Stimulated activated CD8-positive, alpha-beta memory T cell treated with anti-CD3 and anti-CD28 coated beads, Interleukin-4, amount 100 ng/mL, for 1 hour (primary cell): ENCODE measurements at places on chromosomes 12 and 14.

DNA sequence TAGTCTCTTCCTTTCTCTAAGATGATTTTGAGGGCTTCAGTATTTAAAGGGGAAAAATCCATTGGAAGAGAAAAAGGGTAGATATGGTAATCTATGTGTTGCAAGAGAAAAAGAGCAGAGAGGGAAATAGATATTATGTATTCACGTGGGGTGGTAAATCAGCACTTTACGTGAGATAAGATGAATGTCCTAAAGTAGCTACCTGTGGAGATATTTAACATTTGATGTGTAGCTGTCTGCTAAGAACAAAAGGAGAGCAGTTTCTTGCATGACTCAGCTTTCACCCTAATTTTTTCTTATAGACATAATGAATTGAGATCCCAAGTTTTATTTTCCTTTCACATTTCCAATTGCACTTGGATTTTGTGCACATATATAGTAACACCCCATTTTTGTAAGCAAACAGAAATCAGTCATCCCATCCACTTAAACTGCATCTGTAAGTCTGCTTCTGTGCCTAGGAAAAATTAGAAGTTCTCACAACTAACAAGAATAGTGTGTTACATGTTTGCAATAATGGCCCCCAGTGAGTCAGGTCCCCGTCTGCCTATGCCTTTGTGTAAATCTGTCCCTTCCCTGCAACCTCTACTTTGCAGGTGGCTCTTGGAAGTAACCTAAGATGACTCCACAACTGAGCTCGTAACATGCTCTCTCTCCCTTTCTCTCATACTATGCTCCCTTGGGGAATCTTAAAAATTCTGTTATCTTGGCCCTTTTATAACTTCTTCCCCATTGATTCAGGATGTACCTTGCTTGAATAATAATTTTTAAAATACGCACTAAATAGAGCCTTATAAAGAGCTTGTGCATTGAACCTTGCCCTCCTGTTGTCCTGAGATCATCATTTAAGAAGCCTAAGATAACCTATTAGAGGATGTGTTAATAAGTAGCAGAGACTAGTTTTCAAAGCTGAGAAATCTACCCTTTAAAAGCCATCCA lies 3.7 kb downstream of the TMTC3 start:
- no peak for DNase-seq

DNA sequence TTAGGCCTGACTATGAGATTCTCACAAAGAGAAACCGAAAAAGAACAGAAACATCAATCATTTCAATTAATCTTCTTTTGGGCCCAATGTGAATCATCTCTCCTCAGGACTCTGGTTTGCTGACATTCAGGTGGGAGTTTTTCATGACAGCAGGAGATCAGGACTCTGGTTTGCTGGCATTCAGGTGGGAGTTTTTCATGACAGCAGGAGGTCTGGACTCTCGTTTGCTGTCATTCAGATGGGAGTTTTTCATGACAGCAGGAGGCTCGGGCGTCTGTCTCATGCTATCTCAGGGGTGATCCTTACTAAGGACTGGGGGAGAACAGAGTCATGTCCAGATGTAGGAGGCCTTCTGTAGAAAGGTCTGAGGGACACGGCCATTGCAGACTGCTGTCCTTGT lies 40.1 kb upstream of the PARP11 start:
- DNase-seq = no peak

DNA sequence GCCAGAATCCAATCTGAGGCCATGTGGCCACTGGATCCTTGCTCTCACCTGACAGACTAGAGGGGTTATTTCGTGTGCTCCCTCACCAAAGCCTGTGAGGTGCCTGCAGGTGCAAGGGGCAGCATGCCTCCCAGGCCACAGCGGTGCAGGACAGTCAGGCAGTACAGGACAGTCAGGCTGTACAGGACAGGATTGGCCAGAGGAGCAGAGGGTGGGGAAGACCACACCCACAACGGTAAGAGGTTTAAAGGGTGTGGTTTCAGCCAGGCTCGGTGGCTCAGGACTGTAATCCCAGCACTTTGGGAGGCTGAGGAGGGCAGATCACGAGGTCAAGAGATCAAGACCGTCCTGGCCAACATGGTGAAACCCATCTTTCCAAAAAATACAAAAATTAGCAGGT lies 3.1 kb upstream of the BRF1 start:
- DNase-seq = no peak

- no peak for DNase-seq
These were observed 849 bp upstream of the PLD4 start for GRCh38 chr14:104923640-104924420.

GRCh38 chr12:54019091-54019811 lies 9.0 kb upstream of the HOXC6 start:
- no peak for DNase-seq

DNA sequence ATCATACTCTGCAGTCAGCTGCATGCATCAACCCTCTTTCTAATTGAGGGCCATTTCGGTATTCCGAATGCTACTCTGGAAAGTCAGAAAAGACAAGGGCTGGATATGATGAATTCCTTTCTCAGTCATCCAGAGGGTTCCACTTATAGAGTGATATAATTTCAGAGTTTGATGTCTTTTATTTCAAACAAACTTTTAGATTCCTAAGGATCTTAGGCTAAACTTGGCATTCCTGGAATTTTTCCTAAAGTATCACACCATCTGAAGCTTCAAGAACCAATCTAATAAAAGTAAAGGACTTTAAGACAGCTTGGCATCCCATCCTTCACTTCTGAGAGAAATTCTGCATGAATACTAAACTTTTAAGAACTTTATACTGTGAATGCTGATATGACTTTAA lies 69.3 kb upstream of the KCNJ8 start:
- no peak for DNase-seq

GRCh38 chr14:23013054-23013748 lies 3.3 kb upstream of the C14orf93 start:
- DNase-seq = no peak

- no peak for DNase-seq
These were observed 120.7 kb upstream of the SCAF11 start for GRCh38 chr12:46110928-46111699.

DNA sequence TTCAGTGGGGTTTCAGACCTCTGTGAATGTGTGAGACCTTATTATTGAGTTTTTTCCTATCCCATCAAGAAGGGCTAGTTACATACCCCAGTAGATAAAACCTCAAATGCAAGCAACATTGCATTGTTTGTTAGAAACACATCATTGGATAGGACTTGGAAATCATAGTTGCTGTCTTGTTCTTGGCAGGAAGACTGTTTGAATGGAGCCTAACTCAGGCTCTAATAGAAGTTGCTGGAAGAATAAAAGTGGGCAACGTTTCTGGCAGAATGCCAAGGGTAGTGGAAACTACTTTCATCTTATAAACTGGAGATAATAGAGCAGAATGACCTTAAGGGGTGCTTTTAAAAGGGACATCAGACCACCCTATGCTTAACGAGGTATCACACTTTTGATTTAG lies 9.9 kb upstream of the PTHLH start:
- DNase-seq = no peak

- DNase-seq = no peak
These were observed 61.4 kb downstream of the KICS2 start for GRCh38 chr12:64160711-64161060.

- DNase-seq = no peak
These were observed 3.9 kb downstream of the TNFRSF1A start for GRCh38 chr12:6337958-6338433.

DNA sequence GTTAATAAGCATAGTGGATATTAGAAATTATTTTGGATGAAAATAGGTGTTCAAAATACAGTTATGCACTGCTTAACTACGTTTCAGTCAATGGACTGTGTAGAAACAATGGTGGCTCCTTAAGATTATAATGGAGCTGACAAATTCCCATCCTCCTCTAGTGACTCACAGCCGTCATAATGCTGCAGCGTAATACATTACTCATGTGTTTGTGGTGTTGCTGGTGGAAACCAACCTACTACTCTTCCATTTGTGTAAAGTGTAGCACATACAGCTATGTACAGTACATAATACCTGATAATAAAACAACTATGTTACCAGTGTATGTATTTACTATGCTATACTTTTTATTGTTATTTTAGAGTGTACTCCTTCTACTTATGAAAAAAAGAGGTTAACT lies 111.2 kb upstream of the TMCC3 start:
- DNase-seq = no peak

- DNase-seq = no peak
These were observed 63.1 kb downstream of the B4GALNT3 start for GRCh38 chr12:522692-523378.

DNA sequence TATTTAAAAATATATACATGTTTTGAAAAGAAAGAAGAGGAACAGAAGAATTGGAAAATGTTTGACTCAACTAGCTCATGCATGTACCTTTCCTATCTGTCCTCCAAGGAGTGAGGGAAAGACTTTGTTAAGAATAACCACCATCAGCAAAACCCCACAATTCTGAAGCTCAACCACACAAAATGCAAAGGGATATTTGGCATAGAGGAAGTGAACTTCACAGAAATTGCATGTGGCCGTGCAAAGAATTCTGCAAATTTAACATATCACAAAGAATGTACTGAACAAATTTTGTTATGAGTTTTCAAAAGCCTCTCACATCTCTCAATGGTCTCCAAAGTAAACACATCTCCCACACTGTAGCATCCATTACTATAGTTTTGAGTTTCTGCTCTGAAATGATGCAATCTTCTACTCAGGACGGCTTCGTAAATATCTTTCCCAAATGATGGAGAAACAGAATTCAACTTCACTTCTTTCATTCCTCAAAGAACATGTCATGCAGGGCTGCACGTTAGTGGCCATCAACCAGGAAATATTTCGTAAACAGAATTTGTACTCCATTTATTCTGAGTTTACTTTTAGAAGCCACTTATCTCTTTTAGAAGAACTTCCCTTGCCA lies 17.6 kb downstream of the DUSP6 start:
- no peak for DNase-seq

GRCh38 chr12:56520048-56520447 lies 1.6 kb upstream of the RBMS2 start:
- DNase-seq = no peak

DNA sequence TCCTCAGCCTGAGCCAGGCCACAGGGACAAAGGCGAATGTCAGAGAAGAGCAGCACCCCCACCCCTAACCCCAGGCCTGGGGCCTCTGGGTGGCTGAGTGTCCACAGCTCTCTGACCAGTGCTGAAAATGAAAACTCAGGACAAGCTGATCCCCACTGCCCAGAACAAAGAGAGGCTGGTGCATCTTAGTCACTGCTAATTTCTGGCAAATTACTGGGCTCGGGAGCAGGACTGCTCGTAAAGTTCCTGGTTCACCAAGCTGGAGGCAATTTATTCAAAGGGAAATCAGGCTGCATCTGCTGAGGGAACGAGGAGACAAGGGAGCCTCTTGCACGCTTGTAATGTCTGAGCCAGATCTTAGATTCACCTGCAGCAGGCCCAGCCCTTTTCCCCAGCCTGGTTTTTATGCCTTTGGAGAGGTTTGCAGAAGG lies 43.2 kb downstream of the CALM1 start:
- DNase-seq = no peak

DNA sequence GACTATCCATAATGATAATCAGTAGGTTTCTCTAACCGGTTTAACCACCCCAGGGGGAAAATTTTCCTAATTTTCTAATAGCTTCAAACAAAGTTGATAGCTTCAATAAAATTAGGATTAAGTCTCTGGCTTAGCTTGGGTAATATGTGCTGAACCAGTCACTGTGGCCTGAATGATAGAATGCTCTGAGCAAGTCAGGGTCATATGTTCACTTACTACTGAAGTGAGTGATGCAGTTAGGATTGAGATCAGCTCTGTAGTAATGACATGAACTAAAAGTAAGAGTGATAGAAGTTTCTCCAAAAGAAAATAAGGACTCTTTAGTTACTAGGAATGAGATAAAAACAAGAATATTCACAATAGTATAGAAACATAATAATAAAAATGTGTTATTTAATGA lies 32.6 kb downstream of the ETNK1 start:
- no peak for DNase-seq

- DNase-seq = no peak
These were observed 133.5 kb upstream of the HIF1A start for GRCh38 chr14:61561657-61562276.

DNA sequence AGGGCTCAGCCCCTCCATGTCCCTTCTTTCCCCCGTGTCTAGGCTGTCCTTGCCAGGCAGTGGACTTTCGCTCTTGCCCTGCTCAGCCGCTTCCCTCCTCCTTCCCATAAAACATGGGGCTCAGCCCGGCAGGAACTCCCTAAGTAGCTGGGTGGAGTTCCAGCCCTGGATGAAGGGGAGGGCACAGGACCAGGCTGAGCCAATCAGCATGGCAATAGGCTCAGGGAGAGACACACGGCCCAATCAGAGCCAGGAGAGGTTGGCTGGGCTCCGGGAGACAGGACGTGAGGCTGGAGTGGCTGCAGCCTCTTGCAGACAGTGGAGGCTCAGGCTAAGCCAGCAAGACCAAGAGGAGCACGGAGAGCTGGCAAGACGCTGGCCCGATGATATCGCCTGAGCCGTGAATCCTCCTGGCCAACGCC lies 54.3 kb downstream of the GALNT9 start:
- no peak for DNase-seq

- DNase-seq = no peak
These were observed 79.2 kb upstream of the CLMN start for GRCh38 chr14:95398630-95399547.

GRCh38 chr12:110649341-110649847 lies 35.5 kb downstream of the TCTN1 start:
- no peak for DNase-seq

DNA sequence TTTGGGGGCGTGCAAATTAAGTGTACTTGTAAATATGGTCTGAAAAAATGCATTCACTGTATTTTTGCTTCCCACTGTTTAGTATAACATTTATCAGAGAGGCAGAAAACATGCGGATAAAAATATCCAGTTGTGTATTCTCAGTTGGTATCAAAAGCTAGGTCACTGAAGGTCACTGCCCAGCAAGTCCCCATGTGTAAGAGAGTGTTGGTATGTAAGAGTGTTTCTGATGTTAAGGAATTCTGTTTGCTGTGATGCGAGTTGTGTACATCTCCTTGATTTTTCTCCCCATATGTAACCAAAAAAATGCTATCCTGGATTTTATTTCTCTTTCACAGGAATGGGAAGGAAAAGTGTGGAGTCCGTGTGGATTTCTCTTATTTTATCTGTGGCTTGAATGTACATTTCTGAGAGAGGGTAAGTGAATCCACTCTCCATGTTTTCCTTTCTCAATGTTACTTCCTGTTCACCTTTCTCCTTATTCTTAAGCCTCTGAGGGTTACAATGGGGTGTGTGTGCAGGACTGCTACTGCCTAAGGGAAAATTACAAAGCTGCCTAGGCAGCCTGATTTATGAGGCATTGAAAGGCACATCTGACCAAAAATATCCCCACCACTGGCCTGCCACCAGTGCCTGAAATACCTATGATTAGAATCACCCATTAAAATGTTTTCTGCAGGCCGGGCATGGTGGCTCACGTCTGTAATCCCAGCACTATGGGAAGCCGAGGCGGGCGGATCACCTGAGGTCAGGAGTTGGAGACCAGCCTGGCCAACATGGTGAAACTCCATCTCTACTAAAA lies 97.9 kb upstream of the USP44 start:
- no peak for DNase-seq

GRCh38 chr12:3155702-3156370 lies 78.7 kb downstream of the TSPAN9 start:
- no peak for DNase-seq
